Right cardiac atrium (tissue), 5 donors: ENCODE measurements at places on chromosomes 3 and 15. TPM values are rescaled to one million over a fixed set of nuclear protein-coding genes. Genes with fewer than 3 reads are reported as not detected.
A peak's percentile ranks its signal among the peaks of the same experiment; 100 is the strongest.

DNA sequence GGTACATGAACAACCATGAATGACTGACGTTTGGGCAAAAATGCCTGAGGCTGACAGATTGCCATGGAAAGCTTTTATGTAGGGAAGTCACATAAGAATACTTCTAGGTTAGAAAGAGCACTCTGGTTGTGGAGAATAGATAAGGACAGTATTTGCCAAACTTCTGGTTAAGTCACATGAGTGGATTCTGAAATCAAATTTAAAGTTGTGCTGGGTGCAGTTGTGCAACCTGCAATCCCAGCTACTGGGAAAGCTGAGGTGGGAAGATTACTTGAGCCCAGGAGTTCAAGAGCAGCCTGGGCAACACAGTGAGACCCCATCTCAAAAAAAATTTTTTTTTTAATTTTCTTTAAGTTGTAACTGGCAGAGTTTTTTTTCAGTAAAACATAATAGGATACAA is 7.2 kb upstream of the ZNF148 start:
- DNase-seq, result no peak

- DNase-seq, result peak; percentile 58
Observed at GRCh38 chr15:68614286-68615035, 35.7 kb downstream of the CORO2B start.

The SPATA12 gene
- 0.02 TPM for polyA plus RNA-seq

The TM6SF1 gene
- 13.8 TPM for polyA plus RNA-seq

The TIMMDC1 gene
- polyA plus RNA-seq, result 146 TPM

GRCh38 chr3:152272771-152273242 is 4.1 kb downstream of the MBNL1 start:
- no peak for DNase-seq

GRCh38 chr3:188792793-188793192 is 379.0 kb upstream of the TPRG1 start:
- DNase-seq, result peak; percentile 45

GRCh38 chr3:156793400-156793799 is 32.8 kb upstream of the LEKR1 start:
- DNase-seq, result no peak

DNA sequence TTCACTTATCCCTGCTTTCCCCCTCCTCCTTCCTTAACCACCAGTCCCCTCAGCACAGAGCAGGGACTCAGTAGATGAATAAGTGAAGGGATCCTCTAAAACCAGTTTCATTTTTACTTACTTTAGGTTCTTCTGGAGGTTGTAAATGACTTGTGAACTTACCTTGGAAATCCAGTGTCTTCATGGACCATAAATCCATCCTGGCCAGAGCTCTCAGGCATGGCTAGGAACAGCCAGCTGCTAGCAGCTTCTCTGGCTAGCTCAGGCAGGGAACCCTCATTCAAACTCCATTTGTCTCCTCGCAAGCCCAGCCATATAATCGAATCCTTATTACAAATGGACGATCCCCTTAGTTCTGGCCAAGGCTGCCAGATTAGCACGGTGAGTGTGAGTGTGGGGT is 78.5 kb downstream of the LRTM1 start:
- DNase-seq, result no peak

DNA sequence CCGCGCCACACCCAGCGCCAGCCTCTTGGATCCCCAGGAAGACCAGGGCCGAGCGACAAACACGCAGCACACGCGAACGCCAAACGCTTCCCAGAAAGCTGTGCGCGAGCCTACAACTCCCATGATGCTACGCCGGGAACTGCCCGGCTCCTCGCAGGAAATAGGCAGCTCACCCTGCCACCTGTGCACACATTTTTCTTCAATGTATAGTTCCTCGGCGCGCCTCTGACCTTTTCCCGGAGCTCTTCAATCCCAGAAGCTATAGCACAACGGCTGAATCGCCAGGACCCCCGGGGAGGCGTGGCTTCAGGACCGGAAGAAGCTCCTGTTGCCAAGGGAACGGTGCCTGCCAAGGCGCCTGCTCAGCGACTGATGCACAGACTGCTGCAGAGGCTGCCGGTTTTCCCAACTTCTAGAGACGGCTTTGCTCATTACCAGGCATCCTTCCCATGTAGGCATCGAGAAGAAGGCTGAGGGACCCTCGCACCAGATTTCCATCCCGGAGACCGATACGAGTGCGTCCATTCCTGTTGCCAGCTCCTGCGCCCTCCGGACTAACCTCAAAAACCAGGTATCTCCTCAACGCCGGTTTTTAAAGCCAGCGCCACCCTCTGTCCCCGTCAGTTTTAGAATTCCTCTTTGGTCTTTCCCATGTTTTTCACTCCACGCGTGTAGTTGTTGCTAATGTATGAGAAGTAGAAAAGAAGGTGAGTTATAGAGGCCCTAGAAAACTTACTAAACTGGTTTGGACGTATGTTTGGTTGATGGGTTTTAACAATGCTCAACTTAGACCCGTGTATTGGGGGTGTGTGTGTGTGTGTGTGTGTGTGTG is at the start of gene ARL6:
Gene ARL6, plus strand, starts transcription at position 352 of the 832 bp plus-strand sequence. CDS start 3,350 bp downstream, outside the sequence.
- DNase-seq, result peak; percentile 92

The LYZL4 gene
- polyA plus RNA-seq, result not detected
